ENCODE measurements at places on chromosomes 12 and 14.

GRCh38 chr12:80415466-80415865 lies 28.6 kb upstream of the PTPRQ start:
- no peak for DNase-seq

DNA sequence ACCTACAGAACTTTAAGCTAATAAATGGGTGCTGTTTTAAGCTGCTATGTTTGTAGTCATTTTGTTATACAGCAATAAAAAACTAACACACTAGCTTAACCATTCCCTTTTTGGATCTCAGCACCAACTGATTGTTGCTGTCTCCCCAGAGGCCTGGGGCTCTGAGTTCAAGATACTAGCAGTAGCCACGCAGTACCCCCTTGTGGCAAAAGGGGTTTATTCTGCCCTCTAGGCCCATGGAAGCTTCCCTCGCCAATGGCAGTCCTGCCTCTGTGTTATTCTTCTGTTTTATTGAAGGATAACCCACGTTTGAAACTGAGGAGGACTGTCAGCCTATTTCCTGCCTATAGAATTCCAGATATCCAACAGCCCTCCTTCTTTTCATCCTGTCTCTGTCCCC lies 455.3 kb upstream of the ATP2B1 start:
- no peak for DNase-seq

- DNase-seq = peak; percentile 64
Observed at GRCh38 chr12:49019443-49020324, 1.1 kb upstream of the PRKAG1 start.

DNA sequence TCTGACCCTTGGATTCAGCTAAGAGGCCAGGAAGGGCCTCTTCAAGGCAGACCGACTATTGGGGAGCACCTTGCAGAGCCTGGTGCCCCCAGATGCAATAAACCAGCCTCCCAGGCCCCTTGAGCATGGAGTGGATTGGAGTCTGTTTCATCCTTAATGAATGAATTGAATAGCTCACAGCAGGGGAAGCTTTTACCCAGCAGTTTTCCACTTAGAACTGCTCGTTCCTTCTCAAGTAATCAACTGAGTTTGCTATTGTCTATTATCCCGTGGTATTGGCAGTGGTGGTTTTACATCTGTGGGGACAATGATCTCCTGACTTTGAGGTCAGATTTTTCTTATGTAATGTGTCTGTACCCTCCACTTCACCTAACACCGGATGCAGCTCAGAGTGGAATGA lies 197.6 kb downstream of the AACS start:
- DNase-seq = no peak
